Activated naive CD4-positive, alpha-beta T cell treated with anti-CD3 and anti-CD28 coated beads, Interleukin-2, amount 10 ng/mL, durations not matched to agents 5 hours and 36 hours (primary cell): ENCODE measurements at places on chromosomes 4 and X. TPM values are rescaled to one million over a fixed set of nuclear protein-coding genes. Genes with fewer than 3 reads are reported as not detected.

Gene C4orf36
- total RNA-seq: not detected

Gene MND1
- total RNA-seq: 18.7 TPM

Gene RTL9
- total RNA-seq: not detected

Gene GPM6B
- total RNA-seq: not detected

Gene NPNT
- total RNA-seq: not detected

Gene SRPK3
- not detected for total RNA-seq

Gene RAB40AL
- total RNA-seq: 0.53 TPM

Gene NDST3
- not detected for total RNA-seq

Gene FRG1
- total RNA-seq: 65.1 TPM

Gene COL4A5
- total RNA-seq: not detected

Gene SLC10A6
- total RNA-seq: not detected
